DMS153 (cell line): ENCODE measurements at places on chromosomes 11 and 22.

DNA sequence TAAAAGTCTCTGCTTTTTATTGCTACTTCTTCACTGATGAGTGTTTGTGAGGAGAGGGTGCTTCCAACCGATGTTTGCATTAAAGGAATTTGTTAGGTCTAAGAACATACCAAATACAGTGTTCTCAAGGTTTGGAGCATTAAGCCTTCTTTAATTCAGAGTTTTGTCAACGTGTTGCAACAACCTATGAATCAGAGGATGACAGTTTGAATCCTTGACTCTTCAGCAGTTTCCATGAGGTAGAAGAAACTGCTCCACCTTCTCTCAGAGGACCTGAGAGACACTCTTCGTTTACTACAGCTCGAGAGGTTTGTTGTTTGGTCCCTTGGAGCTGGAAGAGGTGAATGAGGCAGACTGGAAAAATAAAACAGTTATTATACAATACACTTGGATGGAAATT lies 55.7 kb downstream of the NCAM1 start:
- DNase-seq: no peak

- peak; percentile 58 for DNase-seq
Measured at GRCh38 chr11:115916608-115917007, 412.4 kb upstream of the CADM1 start.

DNA sequence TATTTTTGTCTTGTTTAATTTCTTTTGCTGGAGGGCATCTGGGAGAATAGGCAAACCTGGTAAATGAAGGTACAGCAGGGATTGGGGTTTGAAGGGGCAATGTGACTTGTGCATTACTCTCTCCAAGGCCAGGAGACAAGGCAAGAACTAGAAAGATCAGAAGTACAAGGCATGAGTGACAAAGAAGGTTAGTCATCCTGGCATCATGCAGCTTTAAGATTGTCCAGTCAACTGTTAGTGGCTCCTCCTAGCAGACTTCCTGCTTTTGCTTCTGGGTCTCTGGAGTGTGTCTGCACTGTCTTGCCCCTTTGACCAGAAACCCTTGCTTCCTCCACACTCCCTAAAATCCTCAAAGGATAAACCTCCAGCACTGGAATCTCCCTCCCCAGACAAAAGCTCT lies 27.2 kb upstream of the GLYATL1 start:
- no peak for DNase-seq

GRCh38 chr11:124892750-124893454 lies 4.8 kb downstream of the ROBO4 start:
- no peak for DNase-seq

GRCh38 chr22:22818202-22818538 lies 69.4 kb upstream of the IGLL5 start:
- no peak for DNase-seq

- DNase-seq: no peak
Measured at GRCh38 chr11:11969380-11970215, 38.8 kb downstream of the DKK3 start.

DNA sequence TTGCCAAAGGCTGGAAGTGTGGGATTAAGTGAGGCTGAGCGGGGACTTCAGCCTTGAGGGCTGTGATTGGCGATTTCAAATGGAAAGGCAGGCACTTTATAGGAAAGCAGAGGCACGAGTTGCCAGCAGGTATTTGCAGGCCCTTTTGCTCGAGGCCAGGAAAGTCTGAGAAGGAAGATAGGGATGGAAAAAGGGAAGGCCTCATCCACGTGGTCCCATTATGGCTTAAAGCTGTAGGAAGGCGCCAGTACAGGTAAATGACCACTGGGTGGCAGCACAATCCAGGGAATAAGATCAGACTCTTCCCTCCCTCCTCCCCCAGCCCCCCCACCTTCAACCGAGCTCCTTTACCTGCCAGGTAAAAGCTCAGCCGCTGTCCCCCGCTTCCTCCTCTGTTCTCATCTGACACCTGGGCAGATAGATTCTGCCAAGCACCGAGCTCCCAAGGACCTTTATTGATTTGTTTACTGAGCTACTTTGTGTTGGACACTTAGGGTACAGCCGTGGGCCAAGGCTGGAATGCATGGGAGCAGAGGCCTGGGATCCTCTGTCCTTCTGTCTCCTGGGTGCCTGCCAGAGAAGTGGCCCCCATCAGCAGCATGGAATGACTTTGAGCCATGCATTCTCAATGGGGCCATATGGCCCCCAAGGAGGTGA lies 7.5 kb downstream of the P2RX3 start:
- DNase-seq: peak; percentile 68

GRCh38 chr22:23847310-23847920 lies 8.6 kb upstream of the DERL3 start:
- DNase-seq: no peak

GRCh38 chr11:127006311-127006710 lies 5.7 kb upstream of the KIRREL3 start:
- no peak for DNase-seq

DNA sequence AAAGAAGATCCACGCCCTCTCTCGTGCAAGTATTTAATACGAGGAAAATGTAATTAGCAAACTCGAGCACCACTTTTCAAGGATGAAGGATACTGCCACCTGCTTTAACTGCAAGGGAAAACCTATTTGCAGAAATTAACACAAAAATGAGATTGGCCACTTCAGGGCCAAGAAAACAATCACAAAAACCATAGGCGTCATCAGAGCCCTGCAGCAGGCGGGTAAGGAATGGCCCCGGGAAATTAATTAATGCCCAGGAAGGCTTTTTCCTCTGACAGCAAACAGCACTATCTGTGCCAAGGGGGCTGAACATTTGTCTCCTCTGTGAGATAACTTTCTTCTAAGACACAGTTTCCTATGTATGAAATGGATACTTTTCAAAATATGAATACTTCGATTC lies 255.7 kb downstream of the CTTN start:
- DNase-seq: no peak

- no peak for DNase-seq
Measured at GRCh38 chr11:75523811-75524664, 1.7 kb downstream of the GDPD5 start.
